ENCODE measurements at places on chromosomes 4 and X.

DNA sequence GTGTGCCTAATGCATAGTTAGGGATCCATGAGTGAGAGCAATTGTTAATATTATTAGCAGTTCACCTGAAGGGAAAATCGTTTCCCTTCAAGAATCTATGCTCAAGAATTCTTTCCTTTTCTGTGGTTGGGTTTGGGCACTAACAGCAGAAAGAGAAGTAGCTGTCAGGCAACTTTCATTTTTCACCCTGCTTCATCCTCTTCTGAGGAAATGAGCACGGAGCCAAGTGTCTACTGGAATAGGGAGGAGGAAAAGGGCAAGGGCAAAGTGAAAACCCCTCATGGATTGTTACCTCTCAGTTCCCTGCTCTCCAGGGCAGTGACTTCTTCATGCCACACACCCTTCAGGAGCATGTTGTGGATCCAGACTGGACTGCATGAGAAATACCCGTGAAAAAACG, 2.6 kb upstream of the HPGDS start:
- DNase-seq: no peak

DNA sequence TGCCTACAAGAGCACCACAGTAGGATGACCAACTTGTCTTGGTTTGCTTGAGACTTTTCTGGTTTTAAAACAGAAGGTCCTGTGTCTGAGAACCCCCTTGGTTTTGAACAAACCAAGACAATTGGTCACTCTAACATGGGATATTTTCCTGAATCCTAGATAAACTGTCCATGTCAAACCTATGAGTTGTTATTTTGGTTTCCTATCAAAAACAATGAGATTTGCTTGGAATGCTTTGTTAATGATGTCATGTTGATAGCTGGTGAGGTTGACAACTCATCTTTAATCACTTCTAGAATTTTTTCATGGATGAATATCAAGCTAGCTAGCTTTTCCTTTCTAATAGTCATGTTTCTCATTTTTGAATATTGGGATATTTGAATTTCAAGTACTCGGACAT, 518.3 kb upstream of the ARX start:
- DNase-seq: peak; percentile 36

GRCh38 chrX:125628435-125628834, 308.8 kb downstream of the TEX13C start:
- DNase-seq: no peak

DNA sequence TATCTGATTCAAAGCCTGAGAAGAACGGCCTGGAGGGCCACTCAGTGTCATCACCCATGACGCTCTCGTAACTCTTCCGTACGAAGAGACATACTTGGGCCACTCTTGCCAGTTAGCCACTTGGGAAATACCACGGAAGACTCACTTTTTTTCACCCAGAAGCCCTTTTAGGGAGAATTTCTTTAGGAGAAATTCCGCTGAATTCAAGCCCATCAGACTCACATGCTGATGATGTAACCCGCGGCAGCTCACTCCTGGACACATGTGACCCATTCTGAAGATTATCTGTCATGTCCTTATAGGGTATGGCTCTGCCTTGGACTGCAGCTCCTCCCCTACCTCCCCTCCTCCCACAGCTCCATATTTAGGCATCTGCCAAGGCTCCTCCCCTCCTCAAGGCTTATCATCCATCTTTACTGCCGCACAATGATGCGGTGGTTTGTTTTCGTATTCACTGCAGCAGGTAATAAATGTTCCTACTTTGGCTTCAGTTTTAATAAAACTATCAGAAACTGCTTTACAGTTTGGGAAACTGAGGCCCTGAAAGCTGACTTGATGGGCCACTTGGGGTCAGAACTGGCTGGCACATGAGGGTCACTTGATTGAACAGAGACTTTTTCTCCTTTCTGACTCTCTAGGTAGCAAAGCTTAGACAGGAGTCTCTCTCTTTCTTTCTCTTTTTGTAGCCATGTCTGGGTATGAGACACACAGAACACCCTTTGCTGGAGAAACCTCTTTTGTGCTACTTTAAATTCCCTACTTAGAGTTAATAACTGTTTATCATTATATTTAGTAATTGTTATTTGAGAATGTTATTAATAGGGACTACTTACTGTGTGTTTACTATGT, 42.1 kb downstream of the RHOH start:
- no peak for DNase-seq

GRCh38 chr4:153138736-153139135, 65.5 kb upstream of the TRIM2 start:
- DNase-seq: no peak

DNA sequence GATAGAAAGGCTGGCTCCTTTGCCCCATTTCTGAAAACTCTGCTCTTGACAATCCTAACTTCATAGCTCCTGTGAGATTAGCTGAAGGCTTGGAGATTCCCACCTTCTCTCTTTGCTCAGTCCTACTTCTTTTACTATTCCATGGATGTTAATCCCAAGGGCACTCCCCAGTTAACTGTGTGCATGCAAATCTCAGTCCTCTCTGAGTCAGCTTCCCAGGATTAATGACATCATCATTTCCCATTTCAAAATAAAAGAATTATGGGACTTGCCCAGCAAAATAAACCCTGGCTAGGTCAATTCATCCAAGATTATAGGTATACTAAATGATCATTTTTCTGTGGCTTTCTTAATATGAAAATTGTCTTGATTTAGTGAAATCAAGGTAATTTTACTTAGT, 328.6 kb upstream of the NR3C2 start:
- DNase-seq: peak; percentile 15

DNA sequence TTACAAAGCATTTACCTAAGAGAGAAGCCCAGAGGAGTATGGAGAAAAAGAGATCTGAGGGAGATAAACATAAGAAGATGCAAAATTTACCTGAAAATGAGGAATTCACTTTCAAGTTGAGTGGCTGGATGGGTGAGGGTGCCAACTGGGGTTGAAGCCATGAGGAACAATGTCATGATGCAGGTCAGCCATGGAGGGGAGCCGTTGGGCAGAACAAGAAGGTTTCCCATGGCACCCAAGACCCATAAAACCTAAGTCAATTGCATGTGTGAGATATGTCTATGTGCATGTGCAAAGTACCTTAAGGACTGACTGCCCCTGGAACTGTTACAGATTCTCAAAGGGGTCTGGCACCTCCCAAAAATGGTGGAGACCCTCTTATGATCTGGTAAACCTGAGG, 46.6 kb upstream of the PRRG1 start:
- DNase-seq: no peak

DNA sequence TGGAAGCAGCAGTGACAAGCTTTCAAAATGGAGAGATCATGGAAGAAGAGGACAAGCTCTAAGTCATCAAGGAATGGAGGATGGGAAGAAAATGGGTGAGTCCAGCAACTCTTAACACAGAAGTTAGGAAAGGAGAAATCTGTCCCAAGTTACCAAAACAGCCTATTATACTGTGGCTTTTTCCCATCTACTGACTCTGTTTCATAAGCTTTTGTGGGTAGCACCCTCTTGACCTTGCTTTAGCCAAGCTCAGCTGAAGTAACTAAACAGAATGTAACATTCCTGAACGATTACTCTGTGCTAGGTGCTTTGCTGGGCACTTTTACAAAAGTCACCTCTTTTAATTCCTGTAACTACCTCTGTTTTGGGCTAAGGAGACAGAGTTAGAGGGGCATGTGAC, 54.9 kb downstream of the MAP7D2 start:
- no peak for DNase-seq

GRCh38 chr4:39278476-39278875, 87.7 kb downstream of the RFC1 start:
- no peak for DNase-seq
